ENCODE measurements at places on chromosomes 11 and 22. TPM values are rescaled to one million over a fixed set of nuclear protein-coding genes. Genes with fewer than 3 reads are reported as not detected.

Gene LMNTD2
- 0.73 TPM for total RNA-seq

Gene GSTT2
- total RNA-seq = not detected

Gene ARVCF
- total RNA-seq = 8.5 TPM

Gene CBY1
- 15.0 TPM for total RNA-seq

Gene KCNA4
- 0.46 TPM for total RNA-seq

Gene POU2AF3
- not detected for total RNA-seq

Gene SMCO4
- 9.1 TPM for total RNA-seq

Gene GLB1L3
- total RNA-seq = not detected

Gene MUC2
- not detected for total RNA-seq

Gene MICAL3
- 20.3 TPM for total RNA-seq

Gene C11orf52
- total RNA-seq = 0.23 TPM

Gene BMAL1
- total RNA-seq = 9.7 TPM

Gene IL10RA
- not detected for total RNA-seq

Data from smooth muscle cell of the pulmonary artery (primary cell).